ENCODE measurements at places on chromosomes 16 and 17.

DNA sequence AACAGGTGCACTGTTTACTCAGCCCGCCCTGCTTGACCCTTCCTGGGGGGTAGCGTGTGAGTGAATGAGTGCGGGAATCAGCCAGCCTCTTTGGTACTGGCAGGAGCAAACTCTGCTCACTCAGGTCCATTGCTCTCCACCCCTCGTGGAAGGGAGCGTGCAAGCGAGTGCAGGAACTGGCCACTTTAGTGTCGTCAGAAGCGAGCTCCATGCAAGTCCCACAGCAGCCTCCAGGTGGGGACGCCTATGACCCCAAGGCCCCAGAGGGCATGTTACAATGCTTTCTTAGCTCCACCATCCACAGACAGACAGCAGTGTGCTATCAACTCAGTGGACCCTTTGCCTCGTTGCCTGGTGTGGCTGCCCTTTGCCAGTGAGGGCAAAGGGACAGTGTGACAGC is 1025.1 kb upstream of the CDH8 start:
- H3K27ac ChIP-seq: no peak overlapping the region
- H3K4me3 ChIP-seq: no peak overlapping the region
- no peaks in the 10 kb centered on the region for H3K4me1 ChIP-seq

DNA sequence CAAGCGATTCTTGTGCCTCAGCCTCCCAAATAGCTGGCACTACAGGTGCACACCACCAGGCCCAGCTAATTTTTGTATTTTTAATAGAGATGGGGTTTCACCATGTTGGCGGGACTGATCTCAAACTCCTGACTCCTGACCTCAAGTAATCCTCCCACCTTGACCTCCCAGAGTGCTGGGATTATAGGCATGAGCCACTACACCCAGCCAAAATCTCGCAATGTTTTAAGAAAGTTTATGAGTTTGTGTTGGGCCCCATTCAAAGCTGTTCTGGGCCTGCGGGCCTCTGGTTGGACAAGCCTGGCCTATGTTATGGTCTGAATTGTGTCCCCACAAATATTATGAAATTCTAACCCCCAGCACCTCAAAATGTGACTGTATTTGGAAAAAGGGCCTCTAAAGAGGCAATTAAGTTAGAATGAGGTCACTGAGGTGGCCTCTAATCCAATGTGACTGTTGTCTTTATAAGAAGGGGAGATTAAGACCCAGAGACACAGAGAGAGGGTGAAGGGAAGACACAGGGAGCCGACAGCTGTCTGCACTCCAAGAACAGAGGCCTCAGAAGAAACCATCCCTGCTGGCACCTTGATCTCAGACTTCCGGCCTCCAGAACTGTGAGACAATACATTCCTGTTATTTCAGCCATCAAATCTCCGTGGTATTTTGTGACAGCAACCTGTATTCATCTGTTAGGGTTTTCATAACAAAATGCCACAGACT is 469.9 kb downstream of the HS3ST4 start:
- no peak for ATAC-seq
- no peaks in the 10 kb centered on the region for H3K4me1 ChIP-seq
- no peaks in the 10 kb centered on the region for H3K36me3 ChIP-seq

- H3K36me3 ChIP-seq: no peaks in the 10 kb centered on the region
- H3K4me1 ChIP-seq: peaks cover 18% of the 10 kb centered on the region
- no peaks in the 10 kb centered on the region for H3K27me3 ChIP-seq
- peak overlapping the region; percentile 81 for H3K27ac ChIP-seq
Observed at GRCh38 chr16:18942061-18942460, 15.9 kb upstream of the SMG1 start.

- no peaks in the 10 kb centered on the region for H3K36me3 ChIP-seq
- H3K4me1 ChIP-seq: no peaks in the 10 kb centered on the region
- H3K27ac ChIP-seq: no peak overlapping the region
- H3K4me3 ChIP-seq: no peak overlapping the region
- peaks cover 9% of the 10 kb centered on the region for H3K27me3 ChIP-seq
Observed at GRCh38 chr17:427891-428290, 75.3 kb upstream of the RPH3AL start.

DNA sequence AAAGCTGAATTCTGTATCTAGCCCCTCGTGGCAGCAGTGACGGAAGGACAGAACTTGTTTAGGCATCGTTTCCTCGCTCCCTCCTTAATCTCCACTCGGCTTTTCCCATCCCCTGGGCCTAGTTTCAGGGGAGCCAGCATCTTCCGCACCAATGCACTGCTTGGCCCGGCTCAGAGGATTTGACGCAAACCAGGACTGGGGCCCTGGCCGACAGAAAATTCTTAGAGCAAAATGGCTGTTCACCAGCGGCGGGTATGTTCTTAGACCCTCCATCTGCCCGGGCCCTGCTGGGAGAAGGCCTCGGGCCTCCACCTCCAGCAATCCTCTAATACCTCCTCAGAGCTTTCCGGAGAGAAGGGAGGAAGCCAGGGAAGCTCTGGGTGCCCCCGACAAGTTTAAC is 54.6 kb downstream of the TBC1D16 start:
- no peak for ATAC-seq
- peaks cover 5% of the 10 kb centered on the region for H3K4me1 ChIP-seq
- H3K4me3 ChIP-seq: no peak overlapping the region
- no peaks in the 10 kb centered on the region for H3K36me3 ChIP-seq
- H3K27ac ChIP-seq: no peak overlapping the region
- peaks cover 12% of the 10 kb centered on the region for H3K27me3 ChIP-seq

- no peaks in the 10 kb centered on the region for H3K27me3 ChIP-seq
- ATAC-seq: no peak
- no peak overlapping the region for H3K27ac ChIP-seq
- no peaks in the 10 kb centered on the region for H3K4me1 ChIP-seq
- no peak overlapping the region for H3K4me3 ChIP-seq
Observed at GRCh38 chr17:33277436-33278100, 15.5 kb downstream of the ASIC2 start.

All from stimulated activated memory B cell treated with anti-CD40 and anti-IgM and Interleukin-4, amounts not matched to agents 10 μg/mL and 1 μg/mL and 100 μg/mL, for 72 hours (primary cell).